GM23338 (cell line): ENCODE measurements at places on chromosomes 3 and 15. TPM values are rescaled to one million over a fixed set of nuclear protein-coding genes. Genes with fewer than 3 reads are reported as not detected.

The ABI3BP gene
- 0.39 and 0.42 TPM in 2 replicates for total RNA-seq

DNA sequence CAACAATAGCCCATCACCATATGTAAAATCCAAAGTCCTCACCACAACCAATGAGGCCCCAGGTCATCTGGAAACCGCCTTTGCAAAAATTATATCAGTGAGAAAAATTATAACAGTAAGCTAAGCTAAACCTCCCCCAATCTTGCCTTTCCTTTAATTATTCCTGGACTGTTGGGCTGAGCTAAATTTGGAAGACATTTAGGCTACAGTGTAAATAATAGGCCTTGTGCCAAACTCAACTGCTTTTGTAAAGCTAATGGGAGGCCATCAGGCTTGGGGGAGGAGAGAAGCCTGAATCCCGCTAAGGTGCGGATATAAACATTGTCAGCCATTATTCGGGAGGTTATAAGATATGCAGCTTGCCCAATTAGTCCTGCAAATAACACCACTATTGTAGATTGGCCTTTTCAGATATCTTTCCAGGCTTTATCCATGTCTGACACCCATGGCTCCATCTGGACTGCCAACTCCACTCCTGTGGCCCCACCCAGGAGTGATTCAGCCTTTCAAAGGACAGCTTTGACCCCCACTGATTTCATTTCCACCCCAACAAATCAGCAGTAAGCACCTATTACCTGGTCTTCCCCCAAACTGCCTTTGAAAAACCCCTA lies 53.0 kb upstream of the CA12 start:
- no peak overlapping the region for H3K4me3 ChIP-seq
- no peak overlapping the region for H3K27ac ChIP-seq
- no peaks in the 10 kb centered on the region for H3K27me3 ChIP-seq
- H3K4me1 ChIP-seq = peaks cover 29% of the 10 kb centered on the region
- no peak for DNase-seq
- H3K36me3 ChIP-seq = peaks cover 7% of the 10 kb centered on the region; the same call in 1 of the 2 replicates

DNA sequence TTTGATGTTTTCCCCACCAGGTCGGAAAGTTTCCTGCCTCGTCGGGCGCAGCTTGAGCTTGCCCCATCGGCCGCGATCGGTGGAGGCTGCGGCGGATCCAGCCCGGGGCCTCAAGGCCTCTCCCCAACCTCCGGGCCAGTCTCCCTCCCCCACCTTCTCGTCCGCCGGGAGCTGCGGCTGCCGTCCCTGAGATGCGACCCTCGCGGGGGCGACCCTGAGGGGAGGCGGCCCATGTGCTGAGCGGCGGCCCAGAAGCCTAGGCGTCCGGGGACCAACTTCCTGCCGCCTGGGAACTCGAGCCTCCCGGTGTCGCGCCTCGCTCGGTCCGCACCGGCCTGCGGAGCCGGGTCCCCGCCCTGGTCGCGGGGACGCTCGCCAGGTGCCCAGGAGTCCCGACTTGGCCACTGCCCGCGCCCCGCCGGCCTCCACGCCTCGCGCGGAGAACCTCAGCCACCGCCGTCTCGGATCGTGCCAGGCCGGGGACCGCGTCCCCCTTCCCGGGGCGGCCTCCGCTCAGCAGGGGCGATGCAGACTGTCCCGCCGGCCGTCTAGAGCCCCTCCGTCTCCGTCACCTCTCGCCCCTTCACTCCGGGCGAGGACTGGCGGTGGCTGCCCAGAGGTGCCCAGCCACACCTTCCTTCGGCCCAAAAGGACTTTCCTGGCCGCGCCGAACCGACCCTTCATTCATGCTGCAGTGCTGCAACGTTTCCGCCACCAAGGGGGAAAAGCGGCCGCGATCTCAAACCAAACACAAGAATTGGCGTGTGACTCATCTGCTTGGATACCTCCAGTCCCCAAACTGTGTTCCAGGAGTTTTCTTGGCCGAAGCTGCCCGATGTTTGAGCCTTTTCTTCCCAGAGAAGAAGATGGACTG lies 656 bp downstream of the SLMAP start:
- H3K27ac ChIP-seq = peak overlapping the region; percentile 88
- peak overlapping the region; percentile 58 for H3K4me3 ChIP-seq
- H3K27me3 ChIP-seq = no peaks in the 10 kb centered on the region
- peak; percentile 62 for DNase-seq

- H3K27me3 ChIP-seq = peaks cover 17% of the 10 kb centered on the region
- H3K4me1 ChIP-seq = no peaks in the 10 kb centered on the region
Measured at GRCh38 chr3:46901061-46901460, 23.5 kb downstream of the PTH1R start.

The SYNPR gene
- total RNA-seq = 0.38 and 2.6 TPM in 2 replicates

DNA sequence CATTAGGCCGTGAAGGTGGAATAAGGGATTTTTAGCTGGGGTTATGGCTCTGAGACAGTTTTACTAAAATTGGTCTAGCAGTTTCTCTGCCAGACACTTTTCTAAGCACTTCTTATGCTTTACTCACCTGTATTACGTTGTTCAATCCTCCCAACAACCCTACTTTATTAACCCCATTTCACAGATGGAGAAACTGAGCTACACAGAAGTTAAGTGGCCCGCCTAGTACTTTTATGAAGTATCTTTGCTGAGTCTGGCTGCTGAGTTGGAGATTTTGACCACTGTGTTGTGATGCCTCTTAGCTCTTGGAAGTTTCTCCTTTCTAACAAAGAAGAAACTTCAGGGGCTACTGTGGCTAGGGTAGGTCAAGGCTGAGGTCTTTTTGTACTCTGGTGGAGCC lies 11.5 kb downstream of the LIMD1 start:
- no peaks in the 10 kb centered on the region for H3K4me1 ChIP-seq
- DNase-seq = no peak
- no peaks in the 10 kb centered on the region for H3K27me3 ChIP-seq
- no peak overlapping the region for H3K27ac ChIP-seq
- H3K36me3 ChIP-seq = no peaks in the 10 kb centered on the region
- no peak overlapping the region for H3K4me3 ChIP-seq

- H3K4me3 ChIP-seq = no peak overlapping the region
- H3K27me3 ChIP-seq = no peaks in the 10 kb centered on the region
- no peaks in the 10 kb centered on the region for H3K4me1 ChIP-seq
- no peaks in the 10 kb centered on the region for H3K36me3 ChIP-seq
Measured at GRCh38 chr15:87940768-87941167, 315.8 kb downstream of the NTRK3 start.

DNA sequence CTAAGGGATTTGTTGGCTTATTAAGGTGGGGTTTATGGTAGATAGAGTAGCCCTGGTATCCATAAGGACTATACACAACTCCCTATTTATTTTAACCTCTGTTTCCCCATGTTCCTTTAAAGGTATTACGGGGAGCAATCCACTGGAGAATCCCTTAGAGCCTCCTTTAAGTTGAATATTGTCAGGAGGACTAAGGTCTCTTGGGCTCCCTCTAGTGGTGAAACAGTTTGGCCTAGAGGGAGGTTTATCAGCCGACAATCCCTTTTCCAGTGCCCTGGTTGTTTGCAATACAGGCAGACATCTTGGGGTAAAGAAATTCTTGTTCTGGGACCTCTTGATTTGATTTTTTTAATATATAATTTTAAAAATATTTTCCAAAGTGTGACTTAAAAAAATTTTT lies 12.9 kb downstream of the OPA1 start:
- no peak overlapping the region for H3K27ac ChIP-seq
- no peaks in the 10 kb centered on the region for H3K27me3 ChIP-seq
- peak; percentile 92 for DNase-seq

DNA sequence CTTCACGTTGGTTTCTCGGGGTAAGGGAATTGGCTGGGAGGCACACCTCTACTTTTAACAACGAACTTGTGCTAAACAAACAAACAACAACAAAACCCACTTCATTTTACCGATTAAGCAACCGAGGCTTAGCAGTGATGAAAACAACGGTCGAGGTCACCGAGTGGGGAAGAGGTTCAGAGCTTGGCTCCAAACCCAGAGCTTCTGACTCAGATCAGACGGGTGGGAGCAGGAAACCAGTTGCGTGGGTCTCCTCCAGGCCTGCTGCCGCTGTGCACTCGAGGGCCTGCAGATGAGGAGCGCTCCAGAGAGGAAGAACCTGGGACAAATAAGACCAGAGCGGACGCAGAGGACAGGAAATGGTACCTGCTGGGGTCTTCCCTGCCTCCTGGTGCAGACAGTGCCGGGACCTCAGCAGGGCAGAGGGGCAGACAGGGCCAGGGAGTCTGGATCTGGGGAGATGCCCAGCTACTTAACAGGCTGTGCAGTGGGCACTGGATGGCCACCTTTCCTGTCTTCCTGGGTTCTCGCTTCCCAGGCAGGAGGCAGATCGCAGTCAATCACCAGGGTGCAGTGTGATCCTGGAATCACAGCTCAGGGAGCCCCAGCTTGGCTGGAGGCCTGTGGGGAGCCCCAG lies 99.0 kb upstream of the MEF2A start:
- no peak overlapping the region for H3K4me3 ChIP-seq
- H3K36me3 ChIP-seq = no peaks in the 10 kb centered on the region
- H3K27me3 ChIP-seq = no peaks in the 10 kb centered on the region

The TCF12 gene
- 69.2 and 104 TPM in 2 replicates for total RNA-seq

The PCLAF gene
- 48.9 and 52.7 TPM in 2 replicates for total RNA-seq

DNA sequence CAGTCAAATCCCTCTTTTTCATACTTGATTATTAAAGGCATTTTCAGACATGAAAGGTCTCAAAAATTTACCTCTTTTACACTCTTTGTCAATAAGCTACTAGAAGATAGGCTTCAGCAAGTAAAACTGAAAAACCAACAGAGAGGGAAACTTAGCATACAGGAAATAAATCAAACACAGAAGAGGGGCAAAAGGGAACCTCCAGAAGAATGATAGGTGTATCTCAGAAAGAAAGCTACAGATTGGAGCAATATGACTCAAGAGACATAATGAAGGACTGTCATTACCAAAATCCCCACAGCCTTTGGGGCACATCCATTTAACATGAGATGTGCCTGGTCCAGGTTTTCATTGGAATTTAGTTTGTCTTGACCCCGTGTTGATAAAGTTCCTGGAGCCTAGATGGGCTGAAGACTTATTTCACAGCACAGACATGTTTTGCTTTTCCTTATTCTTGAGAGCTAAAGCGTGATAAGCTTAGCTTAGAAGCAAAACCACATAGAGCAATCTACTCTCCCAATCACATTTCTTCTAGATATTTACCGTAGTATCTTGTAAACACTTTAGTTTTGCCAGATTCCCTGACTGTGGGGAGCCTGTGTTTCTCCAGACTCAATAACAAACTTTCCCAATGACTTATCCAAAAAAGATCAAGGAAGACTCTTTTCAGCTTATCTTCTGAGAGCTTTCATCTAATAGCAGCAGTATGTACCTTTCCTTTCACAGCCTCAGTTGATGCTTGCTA lies 11.7 kb downstream of the LRRFIP2 start:
- no peak for DNase-seq
- no peak overlapping the region for H3K4me3 ChIP-seq
- 0 out of 2 replicates have a peak overlapping the region, but pooled peaks have one; percentile 2 for H3K27ac ChIP-seq
- no peaks in the 10 kb centered on the region; the same call in none of the 2 replicates for H3K4me1 ChIP-seq
- no peaks in the 10 kb centered on the region for H3K27me3 ChIP-seq

DNA sequence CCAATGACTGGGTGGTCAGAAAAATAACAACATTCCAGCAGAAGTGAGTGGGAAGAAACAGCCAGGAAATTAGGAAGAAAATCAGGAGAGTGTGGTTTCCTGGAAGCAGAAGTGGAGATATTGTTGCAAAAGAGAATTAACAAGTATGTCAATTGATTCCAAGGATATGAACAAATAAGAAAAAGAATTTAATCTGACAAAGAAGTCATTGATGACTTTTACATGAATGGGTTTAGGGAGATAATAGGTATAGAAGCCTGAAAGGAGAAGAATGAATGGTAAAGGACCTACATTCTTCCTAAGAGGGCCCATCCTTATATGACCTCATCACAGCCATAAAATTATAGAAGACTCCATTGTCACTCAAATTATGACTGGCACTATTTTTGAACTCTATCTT lies 1440.1 kb downstream of the OTOL1 start:
- H3K27me3 ChIP-seq = no peaks in the 10 kb centered on the region
- no peaks in the 10 kb centered on the region for H3K36me3 ChIP-seq
- H3K4me3 ChIP-seq = no peak overlapping the region
- DNase-seq = no peak

The LHFPL4 gene
- 11.1 and 11.5 TPM in 2 replicates for total RNA-seq

GRCh38 chr15:90941038-90941437 lies 6.0 kb downstream of the UNC45A start:
- no peak overlapping the region for H3K27ac ChIP-seq
- peaks cover 21% of the 10 kb centered on the region for H3K36me3 ChIP-seq
- no peak for DNase-seq
- no peak overlapping the region for H3K4me3 ChIP-seq

The GOLGA6B gene
- not detected in 2 replicates for total RNA-seq

The FBXO40 gene
- 0.03 and 0.23 TPM in 2 replicates for total RNA-seq

- no peaks in the 10 kb centered on the region for H3K27me3 ChIP-seq
- no peak for DNase-seq
- no peak overlapping the region for H3K4me3 ChIP-seq
- no peaks in the 10 kb centered on the region for H3K36me3 ChIP-seq
- peaks cover 10% of the 10 kb centered on the region for H3K4me1 ChIP-seq
Measured at GRCh38 chr3:3065876-3066275, 44.3 kb downstream of the IL5RA start.

DNA sequence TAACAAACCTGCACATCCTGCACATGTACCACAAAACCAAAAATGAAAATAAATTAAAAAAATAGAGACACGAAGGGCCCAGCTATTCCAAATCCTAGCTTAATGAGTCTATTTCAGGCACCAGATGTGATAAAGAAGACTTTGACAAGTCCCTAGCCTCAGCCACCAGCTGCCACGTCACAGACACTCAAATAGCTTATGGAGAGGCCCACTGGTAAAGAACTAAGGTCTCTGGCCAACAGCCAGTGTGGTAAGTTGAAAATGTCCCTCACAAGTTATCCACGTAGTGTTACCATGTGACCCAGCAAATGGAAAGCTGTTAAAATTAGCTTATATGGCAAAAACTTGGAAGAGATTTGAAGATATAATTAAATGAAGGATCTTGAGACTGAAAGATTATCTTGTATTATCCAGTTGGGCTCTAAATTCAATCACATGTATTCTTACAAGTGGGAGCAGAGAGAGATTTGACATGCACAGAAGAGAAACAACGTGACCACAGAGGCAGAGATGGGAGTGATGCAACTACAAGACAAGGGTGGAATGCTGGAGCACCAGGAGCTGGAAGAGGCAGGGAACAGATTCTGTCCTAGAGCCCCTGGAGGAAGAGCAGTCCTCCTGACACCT lies 10.9 kb downstream of the ACSBG1 start:
- H3K27ac ChIP-seq = no peak overlapping the region
- no peaks in the 10 kb centered on the region; the same call in 1 of the 2 replicates for H3K4me1 ChIP-seq
- no peaks in the 10 kb centered on the region for H3K27me3 ChIP-seq

The CP gene
- total RNA-seq = 2.8 and 3.3 TPM in 2 replicates

- H3K36me3 ChIP-seq = no peaks in the 10 kb centered on the region
- H3K4me1 ChIP-seq = no peaks in the 10 kb centered on the region
- no peak overlapping the region for H3K27ac ChIP-seq
- H3K27me3 ChIP-seq = no peaks in the 10 kb centered on the region
- DNase-seq = no peak
- no peak overlapping the region for H3K4me3 ChIP-seq
Measured at GRCh38 chr15:80266745-80267144, 14.7 kb upstream of the CTXND1 start.

The CCR4 gene
- total RNA-seq = 0.35 and 0.39 TPM in 2 replicates

The LRRIQ4 gene
- not detected in 2 replicates for total RNA-seq
